ENCODE measurements at places on chromosomes 6 and 20. TPM values are rescaled to one million over a fixed set of nuclear protein-coding genes. Genes with fewer than 3 reads are reported as not detected.

Gene LPA
- not detected for total RNA-seq

Gene WFDC2
- 1.1 TPM for total RNA-seq

Gene SLC35F1
- total RNA-seq = 2.9 TPM

Gene HLA-DQA2
- 3.1 TPM for total RNA-seq

Gene TCF15
- 1.1 TPM for total RNA-seq

Gene MROH8
- 0.08 TPM for total RNA-seq

Gene HSPA12B
- not detected for total RNA-seq

Gene CCR6
- total RNA-seq = not detected

Gene ILRUN
- total RNA-seq = 15.4 TPM

Gene SLC22A23
- total RNA-seq = 0.66 TPM

Gene DPPA5
- total RNA-seq = not detected

Gene EYA2
- total RNA-seq = not detected

Gene RIN2
- 10.9 TPM for total RNA-seq

Gene KHDC1
- not detected for total RNA-seq

Gene DEFB132
- not detected for total RNA-seq

Gene DZANK1
- 1.3 TPM for total RNA-seq

Gene DST
- total RNA-seq = 83.9 TPM

Gene HLA-DRB5
- total RNA-seq = 40.9 TPM

Gene PLCB4
- 7.5 TPM for total RNA-seq

Gene GABRR1
- total RNA-seq = not detected

Gene VIP
- total RNA-seq = not detected

Gene SUMO4
- 0.34 TPM for total RNA-seq

Gene CALHM4
- total RNA-seq = not detected

Gene NFATC2
- total RNA-seq = 29.5 TPM

Gene ANKRD66
- total RNA-seq = not detected

Gene C6orf118
- total RNA-seq = 1.5 TPM

Gene TAB2
- total RNA-seq = 11.0 TPM

Gene LST1
- total RNA-seq = not detected

All from A375 (cell line).